ENCODE measurements at places on chromosomes 3 and 15.

DNA sequence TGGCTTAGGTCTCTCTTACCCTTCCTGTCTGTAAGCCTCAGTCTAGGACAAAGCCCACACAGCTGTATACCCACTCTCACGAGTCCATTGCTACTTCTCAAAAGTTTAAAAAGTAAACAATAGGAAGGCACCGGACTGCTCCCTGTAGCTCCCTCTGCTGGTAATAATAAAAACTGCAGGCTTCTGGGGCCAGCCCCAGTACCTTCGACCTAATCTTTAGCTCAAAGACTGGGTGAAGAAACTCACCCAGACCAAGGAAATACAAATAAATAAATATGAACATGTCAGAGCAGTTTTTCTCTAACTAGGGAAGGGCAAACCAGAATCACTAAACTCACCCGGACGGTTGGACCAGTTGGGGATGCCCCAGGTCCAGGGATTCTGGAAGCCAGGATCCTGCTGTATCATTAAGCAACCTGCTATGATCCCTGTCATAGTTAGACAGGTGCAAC lies 5.0 kb downstream of the FAM219B start:
- peak; percentile 54 for DNase-seq

- DNase-seq, result no peak
Observed at GRCh38 chr3:106946866-106947265, 430.4 kb upstream of the CCDC54 start.

- DNase-seq, result no peak
Observed at GRCh38 chr15:52348056-52348745, 52.6 kb upstream of the MYO5C start.

DNA sequence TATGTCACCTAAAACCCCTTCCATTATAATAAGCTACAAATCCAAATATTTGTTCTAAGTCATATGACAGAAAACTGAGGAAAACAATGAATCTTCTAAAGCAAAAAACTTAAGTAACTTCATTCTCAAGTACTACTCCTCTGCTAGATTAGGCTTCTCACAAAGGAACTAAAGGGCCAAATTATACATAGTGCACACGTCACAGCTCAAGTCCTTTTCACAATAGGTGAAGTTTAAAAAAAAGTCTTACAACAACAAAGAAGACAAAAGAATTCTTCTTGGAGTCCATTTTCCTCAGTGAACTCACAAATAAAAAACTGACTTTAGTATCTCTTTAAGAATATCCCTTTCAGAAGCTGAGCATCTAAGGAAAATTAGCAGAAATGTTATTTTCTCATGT lies 479.9 kb downstream of the MAGI1 start:
- no peak for DNase-seq

GRCh38 chr3:94311651-94312050 lies 248.8 kb downstream of the NSUN3 start:
- no peak for DNase-seq

DNA sequence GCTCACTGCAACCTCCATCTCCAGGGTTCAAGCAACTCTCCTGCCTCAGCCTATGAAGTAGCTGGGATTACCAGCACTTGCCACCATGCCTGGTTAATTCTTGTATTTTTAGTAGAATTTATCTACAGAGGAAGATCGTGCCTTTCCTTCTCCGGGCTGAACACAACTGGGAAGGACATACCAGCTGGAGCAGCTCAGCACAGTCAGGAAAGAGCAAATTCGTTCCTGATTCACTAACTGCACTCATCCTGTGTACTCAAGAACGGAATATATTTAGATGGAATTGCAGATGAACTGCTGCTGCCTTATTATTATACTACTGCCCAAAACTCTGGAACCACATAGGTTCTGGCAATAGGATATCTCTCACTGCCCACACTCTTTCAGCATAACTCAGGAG lies 27.1 kb upstream of the P4HTM start:
- DNase-seq, result no peak

DNA sequence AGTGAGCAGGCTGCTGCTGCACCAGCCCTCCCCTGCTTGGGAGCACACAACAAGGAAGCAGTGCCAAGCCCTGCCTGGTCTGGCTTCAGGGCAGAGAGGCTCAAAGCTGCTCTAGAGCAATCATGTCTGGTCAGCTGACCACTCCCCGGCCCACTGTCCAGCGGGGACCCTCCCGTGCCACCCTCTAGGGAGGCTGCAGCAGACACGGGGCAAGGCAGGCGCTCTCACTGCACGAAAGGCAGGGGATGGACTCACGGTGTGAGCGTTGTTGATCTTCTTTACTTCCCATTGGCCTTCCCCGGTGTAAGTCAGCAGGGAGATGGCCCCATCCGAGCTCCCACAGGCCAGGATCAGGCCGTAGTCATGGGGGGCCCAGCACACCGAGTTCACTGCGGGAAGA lies 9.2 kb downstream of the SEC13 start:
- no peak for DNase-seq

GRCh38 chr3:194369522-194370279 lies at the start of gene LRRC15:
Gene LRRC15 (minus strand): TSS chr3:194369743. CDS start chr3:194361043, 8,700 bp downstream.
- DNase-seq, result no peak

DNA sequence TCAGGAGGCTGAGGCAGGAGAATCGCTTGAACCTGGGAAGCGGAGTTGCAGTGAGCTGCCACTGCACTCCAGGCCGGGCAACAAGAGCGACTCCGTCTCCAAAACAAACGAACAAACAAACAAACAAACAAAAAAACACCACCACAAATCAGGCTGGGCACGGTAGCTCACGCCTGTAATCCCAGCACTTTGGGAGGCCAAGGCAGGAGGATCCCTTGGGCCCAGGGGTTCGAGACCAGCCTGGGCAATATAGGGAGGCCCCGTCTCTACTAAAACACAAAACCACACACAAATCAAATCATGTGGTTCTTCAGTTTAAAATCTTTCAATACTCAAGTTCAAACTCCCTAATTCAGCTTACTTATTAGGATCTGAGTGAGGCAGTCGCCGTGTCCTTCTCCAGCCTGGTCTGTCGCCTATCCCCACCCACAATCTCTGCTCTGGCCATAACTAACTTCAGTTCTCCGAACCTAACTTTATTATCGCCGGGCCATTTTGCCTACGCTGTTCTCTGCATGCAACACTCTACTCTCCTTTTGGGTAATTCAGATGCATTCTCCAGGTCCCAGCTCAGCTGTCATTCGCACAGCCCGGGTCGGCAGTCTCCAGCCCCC lies 660 bp upstream of the RTF1 start:
- DNase-seq, result peak; percentile 27

GRCh38 chr3:45688194-45688881 lies 858 bp upstream of the SACM1L start:
- no peak for DNase-seq

GRCh38 chr3:72391659-72392058 lies 456.6 kb downstream of the SHQ1 start:
- DNase-seq, result no peak

GRCh38 chr3:179268400-179269051 lies 17.6 kb upstream of the KCNMB3 start:
- no peak for DNase-seq

- no peak for DNase-seq
Observed at GRCh38 chr15:76953913-76954312, 22.4 kb downstream of the RCN2 start.

- no peak for DNase-seq
Observed at GRCh38 chr15:34085746-34086145, 15.9 kb downstream of the EMC7 start.
